ENCODE measurements at places on chromosomes 16 and 17.

DNA sequence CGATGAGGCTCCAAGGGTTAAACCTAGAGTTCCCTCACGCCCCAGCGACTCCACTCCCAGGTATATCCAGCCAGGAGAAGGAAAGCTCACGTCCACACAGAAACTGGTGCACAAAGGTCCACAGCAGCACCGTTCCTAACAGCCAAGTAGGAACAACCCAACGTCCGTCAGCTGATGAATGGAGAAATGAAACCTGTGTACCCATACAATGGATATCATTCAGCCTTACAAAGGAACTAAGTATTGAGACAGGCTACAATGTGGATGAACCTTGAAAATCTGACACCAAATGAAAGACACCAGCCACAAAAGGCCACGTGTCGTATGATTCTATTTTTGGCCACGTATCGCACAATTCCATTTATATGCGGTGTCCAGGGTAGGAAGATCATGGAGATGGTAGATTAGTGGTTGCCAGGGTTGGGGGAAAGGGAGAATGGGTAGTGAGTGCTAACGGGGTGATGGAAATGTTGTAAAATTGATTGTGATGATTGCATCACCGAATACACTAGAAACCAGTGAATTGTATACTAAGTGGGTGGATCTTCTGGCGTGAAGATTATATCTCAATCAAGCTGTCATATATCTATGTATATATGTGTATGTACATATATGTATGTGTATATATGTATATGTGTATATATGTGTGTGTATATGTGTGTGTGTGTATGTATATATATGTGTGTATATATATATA is 30.1 kb downstream of the NLRC3 start:
- peak; percentile 67 for DNase-seq

DNA sequence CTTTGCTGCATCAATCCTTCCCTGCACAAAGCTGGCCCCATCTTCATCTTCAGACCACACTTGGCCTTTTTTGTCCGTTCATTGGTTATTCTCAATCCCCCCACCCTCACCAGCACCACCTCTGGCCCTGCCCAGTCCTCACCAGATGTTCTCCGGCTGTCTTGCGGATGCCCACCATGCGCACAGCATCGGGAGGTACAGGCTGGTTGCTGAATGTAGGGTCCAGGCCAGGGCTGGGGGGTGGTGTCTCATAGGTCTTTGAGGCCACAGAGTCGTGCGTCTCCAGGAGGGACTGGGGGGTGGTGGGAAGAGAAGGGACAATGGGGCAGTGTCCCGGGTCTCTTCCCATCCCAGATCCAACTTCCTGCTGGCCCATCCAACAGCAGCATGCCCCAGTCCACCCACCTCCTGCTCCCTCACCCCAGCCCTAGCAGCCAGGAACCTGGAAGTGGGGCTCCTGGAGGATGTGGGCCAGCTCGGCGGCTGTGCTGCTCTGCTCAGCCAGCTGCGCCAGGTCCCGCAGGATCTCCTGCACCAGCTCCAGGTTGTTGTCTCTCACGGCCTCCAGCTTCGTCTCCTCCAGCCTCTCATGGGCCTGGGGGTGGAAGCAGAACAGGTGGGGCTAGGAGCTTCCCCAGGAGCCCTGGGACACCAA is 24.4 kb downstream of the MPP2 start:
- no peak for DNase-seq

GRCh38 chr17:79621151-79621943 is 10.5 kb upstream of the RBFOX3 start:
- DNase-seq: no peak

DNA sequence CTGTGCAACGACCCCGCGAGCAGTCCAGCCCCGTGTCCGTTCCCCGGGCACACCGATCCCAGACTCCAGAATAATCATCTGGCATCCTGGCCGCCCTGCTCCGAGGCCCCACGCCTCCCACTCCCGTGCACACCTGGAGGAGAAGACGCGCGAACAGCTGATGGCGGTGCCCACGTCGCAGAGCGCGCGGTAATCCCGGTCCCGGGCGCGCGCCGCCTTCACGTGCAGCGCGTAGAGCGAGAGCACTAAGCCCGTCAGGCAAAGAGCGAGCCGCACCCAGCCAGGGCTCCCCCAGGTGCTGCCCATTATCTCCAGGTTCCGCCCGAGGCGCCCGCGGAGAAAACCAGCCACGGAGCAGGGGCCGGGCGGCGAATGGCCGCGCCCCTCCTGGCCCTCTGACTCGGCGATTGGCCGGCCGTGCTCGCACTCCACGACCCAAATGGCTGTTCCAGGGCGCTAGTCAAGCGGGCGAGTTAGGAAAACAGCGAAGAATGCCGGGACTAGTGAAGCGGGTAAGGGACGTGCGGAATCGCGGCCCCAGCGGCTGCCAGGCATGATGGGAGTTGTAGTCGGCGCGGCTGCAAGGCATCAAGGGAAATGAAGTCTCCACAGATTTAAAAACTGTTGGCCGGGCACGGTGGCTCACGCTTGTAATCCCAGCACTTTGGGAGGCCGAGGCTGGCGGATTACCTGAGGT is at the start of gene VKORC1:
Gene VKORC1, minus strand, starts transcription at position 374 of the 697 bp plus-strand sequence. Its CDS starts 68 bp downstream, at position 306.
- DNase-seq: peak; percentile 99

GRCh38 chr17:71905376-71906031 is 215.3 kb upstream of the SOX9 start:
- DNase-seq: no peak

DNA sequence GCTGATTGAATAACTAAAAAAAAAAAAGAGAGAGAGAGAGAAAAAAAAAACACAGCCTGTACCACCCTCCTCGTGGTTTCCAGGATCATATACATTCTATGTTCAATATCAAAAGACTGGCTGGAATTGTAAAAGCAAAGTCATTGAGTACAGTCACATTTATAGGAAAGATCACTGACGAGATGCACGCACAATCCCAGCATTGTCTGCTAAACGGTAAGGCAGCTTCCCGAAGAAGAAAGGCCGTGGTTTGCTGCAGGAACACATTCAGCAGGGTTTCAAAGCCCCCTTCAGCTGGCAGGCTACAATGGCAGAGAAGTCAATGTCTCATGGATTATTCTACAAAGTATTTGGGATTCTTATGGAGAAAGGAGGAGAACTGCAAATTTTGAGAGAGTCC is 9.3 kb downstream of the NQO1 start:
- no peak for DNase-seq

GRCh38 chr17:50221864-50222545 is 20.6 kb upstream of the COL1A1 start:
- peak; percentile 94 for DNase-seq

- DNase-seq: no peak
These were observed 428 bp downstream of the TUFM start for GRCh38 chr16:28845761-28846079.

- DNase-seq: peak; percentile 76
These were observed 116.1 kb upstream of the METRNL start for GRCh38 chr17:82963104-82963950.

DNA sequence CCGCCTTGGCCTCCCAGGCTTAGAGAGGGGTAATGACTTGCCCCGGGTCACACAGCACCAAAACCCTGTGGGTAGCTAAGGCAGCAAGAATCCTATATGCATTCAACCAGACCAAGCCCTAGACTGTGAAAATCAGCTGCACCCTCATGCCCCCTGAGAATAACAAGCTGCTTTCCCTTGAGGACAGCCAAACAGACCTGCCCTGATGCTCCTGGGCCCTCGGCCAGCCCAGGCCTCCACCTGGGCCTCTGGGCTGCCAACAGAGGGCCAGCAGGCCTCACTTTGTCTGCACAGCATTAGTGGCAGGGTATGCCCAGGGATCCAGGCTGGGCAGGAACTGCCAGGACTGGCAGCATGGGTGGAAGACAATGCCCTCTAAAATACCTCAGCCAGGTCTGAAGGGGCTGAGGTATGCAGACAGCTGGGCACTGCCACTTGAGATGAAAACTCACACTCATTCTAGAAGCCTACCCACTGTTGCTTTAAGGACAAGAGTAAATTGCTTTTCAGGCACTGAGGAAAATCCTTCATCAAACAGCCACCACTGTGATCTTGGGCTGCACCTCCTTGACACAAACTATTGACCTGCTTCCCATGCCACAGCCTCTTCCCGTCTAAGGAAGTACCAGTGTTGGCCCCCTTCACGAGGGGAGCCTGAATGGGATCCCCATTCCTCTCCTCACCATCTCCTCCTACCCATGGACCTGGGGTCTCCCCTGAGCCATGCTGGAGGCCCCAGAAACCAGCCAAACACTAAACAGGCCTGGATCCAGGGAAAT is 8.8 kb downstream of the ST3GAL2 start:
- no peak for DNase-seq

DNA sequence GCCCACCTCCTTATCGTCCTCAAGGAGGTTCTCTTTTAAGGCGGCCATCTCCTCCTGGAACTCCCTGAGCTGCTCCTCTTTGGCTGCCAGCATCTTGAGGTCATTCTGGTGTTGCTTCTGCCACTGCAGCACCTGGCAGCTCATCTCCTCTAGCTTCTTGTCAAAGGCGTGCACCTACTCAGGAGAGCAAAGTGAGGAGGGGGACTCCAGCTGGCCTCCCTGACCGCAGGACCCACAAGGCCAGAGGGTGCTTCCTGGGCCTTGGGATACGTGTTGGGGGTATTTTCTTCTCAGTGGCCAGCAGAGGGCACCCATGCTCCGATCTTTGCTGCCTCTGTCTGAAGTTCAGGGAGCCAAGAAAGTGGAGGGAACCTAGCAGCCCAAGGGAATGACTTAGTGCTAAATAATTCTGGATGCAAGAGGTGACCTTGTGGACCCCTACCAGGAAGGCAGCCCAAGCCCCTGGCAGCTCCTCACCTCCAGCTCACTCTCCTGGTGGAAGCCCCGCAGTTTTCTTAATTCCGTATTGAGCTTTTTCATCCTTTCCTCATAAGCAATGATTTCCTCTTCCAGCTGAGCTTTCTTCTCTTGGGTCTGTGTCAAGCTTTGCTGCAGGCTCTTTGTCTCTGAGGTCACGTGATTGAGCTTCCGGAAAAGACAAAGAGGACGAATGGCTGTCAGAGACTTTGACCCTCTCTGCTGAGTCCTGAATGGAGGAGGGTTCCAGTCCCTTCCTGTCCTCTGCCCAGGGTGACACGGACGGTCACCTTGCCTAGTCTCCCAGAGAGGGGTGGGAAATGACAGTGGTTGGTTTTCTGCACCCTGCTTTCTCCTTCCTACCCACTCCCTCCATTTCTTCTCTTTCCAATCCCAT is 31.4 kb downstream of the DHX38 start:
- DNase-seq: peak; percentile 69

GRCh38 chr17:4182043-4182442 is 39.0 kb downstream of the CYB5D2 start:
- DNase-seq: no peak

DNA sequence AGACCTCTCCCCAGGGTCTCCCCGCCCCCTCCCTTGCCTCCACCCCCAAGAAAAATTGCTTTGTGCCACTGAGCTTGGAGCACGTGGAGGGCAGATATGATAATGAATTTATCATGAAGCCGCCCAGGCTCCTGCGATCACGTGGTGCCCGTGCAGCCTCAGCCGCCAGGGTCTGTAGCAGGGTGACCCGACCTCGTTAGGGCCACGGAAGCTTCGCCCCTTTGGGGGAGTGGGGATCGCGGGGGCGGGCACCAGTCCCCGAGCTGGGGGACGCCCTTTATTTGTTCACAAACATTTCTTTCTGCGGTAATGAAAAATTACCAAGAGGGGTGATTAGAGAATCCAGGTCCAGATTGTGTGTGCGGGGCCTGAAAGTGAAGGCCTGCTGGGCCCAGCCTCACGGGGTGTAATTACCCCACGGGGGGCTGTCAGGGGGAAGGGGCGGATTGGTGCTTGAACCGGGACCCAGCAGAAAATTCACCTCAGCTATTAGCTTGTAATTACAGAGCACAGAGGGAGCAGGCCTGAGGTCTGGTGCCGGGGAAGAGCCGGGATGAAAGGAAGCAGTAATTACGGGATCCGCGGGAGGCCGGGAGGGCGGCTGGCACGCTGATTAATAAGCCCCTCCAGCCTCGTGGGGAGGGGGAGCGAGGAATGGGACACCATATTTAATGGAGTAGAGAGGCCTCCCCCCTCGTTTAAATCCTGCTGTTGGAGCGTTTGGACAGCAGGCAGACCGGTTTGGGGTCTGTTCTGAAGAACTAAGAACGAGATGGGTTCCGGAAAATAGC is 13.3 kb downstream of the GSE1 start:
- DNase-seq: no peak

- DNase-seq: peak; percentile 45
These were observed 873 bp downstream of the SETD1A start for GRCh38 chr16:30958175-30959079.

- DNase-seq: no peak
These were observed 351.9 kb downstream of the SEC14L1 start for GRCh38 chr17:77492446-77493237.

DNA sequence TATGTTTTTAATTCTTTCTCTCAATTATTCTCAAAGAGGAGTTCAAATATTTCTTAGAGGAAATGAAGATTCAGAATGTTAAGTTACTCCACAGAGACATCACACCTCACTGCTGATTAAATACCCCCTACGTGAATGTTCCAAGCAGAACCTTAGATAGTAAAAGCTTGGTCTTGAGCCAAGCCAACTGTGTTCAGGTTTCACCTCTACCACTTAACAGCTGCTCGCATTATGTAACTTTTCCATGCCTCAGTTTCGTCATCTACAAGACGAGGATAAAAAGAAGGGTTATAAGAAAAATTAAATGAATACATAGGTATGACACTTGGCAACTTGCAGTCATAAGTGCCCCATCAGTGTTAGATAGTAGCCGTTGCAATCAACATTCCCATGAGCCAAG is 356.2 kb downstream of the RBFOX1 start:
- DNase-seq: no peak

DNA sequence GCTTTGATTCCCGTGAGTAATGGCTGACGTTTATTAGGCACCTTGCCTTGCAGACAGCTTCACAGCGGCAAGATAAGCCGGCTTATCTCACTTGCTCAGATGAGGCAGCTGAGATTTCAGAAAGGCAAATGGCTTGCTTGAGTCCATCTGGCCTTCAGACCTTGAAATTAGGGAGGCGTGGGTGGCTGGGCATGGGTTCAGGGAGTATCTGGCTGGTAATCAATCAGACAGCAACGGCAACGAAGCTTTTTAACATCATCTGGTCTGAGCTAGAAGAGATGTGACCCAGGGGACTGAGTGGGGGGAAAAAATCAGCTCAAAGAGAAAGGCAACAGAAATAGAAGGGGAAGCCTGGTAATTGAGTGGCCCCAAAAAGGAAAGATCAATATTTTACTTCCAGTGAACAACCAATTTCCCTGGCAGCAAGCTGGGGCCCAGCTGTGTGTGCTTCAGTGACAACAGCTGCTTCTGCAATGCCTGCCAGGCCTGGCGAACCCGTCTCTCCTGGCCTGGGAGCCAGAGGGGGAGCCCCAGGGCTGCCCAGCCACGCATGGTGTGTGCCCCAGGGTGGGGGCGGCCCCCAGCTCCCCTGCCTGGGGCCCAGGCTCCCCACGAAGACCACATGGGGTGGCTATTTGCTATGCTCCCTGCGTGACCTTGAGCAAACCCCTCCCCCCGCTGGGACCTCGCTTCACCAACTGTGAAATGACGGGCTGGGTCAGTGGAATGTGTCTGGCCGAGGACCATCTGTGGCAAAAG is 34.0 kb downstream of the RAB11FIP4 start:
- no peak for DNase-seq

GRCh38 chr16:4295581-4295980 is 20.3 kb upstream of the GLIS2 start:
- no peak for DNase-seq

- DNase-seq: no peak
These were observed 36.8 kb downstream of the C17orf58 start for GRCh38 chr17:67959510-67959909.

GRCh38 chr17:45262516-45263476 is 902 bp upstream of the SPATA32 start:
- no peak for DNase-seq

GRCh38 chr17:61574542-61575351 is 16.3 kb downstream of the NACA2 start:
- DNase-seq: no peak
